ENCODE measurements at places on chromosomes 11 and 22. TPM values are rescaled to one million over a fixed set of nuclear protein-coding genes. Genes with fewer than 3 reads are reported as not detected.

BUD13 gene
- total RNA-seq = 7.1 TPM

SLC17A6 gene
- total RNA-seq = not detected

SLC7A4 gene
- total RNA-seq = 0.25 TPM

CBLIF gene
- not detected for total RNA-seq

PES1 gene
- total RNA-seq = 23.1 TPM

OR9G4 gene
- total RNA-seq = not detected

GPR83 gene
- 0.25 TPM for total RNA-seq

DNA sequence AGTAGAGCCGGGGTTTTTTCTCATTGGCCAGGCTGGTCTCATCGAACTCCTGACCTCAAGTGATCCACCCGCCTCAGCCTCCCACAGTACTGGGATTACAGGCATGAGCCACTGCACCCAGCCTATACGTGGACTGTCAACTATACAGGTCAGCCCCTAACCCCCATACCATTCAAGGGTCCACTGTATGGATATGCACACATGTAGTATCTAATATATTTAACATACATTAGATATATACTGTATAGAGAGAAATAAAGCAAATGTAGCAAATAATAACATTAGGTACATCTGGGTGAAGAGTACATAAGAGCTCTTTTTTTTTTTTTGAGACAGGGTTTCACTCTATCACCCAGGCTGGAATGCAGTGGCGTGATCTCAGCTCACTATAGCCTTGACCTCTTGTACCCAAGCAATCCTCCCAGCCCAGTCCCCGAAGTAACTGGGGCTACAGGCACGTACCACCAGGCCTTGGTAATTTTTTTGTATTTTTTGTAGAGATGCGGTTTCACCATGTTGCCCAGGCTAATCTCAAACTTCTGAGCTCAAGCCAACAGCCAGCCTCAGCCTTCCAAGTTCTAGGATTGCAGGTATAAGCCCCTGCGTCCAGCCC, 1.5 kb upstream of the ATP5MGL start:
- no peak for DNase-seq

GRCh38 chr11:1129143-1129610, 28.6 kb upstream of the MUC5AC start:
- DNase-seq = no peak

DNA sequence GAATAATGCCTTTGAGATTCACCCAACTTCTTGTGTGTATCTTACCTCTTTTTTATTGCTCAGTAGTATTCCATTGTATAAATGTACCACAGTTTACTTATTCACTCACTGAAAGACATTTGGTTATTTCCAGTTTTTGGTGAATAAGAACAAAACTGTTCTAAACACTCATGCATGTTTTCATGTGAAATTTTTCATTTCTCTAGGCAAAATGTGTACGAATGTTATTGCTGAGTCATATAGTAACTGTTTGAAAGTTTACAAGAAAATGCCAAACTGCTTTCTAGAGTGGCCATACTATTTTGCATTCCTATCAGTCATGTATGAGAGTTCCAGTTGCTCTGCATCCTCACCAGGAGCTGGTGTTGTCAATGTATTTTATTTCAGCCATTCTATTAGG, 8.8 kb upstream of the EMSY start:
- no peak for DNase-seq

DNA sequence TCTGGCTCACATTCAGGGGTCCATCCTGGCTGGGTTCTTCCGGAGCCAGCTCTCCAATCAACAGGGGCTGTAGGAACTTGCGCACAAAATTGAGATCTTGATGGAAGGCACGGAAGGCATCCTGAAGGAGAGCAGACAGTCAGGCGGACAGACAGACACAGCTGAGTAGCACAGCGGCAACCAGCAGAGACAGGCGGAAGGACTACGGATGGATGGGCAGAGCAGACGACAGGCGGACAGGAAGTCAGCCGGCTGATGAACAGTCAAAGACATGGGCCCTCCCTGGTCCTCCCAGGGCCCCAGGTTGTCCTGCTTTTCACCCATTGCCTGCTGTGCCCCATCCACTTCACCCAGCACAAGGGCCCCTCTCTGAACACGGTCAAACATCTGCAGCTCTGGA, 11.3 kb downstream of the FADS3 start:
- no peak for DNase-seq

DNA sequence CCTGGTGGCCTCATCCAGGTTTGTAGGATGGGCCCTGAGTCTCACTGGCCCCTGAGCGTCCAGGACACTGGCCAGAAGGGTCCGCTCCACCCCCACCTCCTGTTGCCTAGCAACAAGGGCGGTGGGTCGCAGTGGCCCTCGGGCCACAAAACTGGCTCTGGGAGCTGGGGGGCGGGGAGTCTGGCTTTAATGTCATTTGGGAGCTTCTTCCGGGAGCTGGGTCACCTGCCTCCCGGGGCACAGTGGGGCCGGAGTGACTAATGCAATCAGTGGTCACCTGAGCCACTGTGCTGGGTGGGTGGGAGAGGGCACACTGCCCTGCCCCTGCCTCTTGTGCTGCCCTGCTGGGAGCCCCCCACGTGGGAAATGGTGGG, 2.6 kb downstream of the TH start:
- no peak for DNase-seq

All from left ventricle myocardium inferior (tissue), 1 donor.